Dermis blood vessel endothelial cell (primary cell): ENCODE measurements at places on chromosomes 1 and 21.

DNA sequence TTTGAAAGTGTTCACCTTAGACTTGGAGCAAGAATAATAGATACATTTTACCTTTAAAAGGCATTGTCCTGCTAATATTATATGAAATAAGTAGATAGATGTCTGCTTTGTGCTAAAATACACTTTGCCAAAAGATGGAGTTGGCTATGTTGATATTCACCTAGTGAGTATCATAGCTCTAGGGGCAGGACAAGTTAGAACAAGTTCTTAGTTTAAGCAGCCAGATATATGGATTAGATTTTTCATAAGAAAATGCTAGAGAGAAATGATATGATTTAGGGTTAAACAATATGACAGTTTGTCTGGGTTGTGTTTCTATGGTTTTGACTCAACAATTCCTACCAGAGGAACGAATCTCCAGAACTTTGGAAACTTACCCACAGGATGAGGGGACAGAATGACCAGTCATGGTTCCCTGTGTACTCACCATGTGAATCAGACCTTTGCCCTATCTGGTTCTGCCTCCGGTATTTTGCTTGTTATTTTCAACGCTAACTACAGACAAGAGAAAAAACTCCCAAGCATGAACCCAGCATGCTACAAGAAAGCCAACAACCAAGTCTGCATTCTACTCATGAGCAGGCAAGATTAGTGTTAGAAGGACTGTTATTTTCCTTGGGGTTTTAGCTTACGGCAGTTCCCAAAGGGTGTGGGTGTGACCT lies 1.7 kb downstream of the F5 start:
- DNase-seq, result no peak

- no peak for DNase-seq
Observed at GRCh38 chr1:167756730-167757405, 35.1 kb downstream of the MPZL1 start.

GRCh38 chr1:118290046-118290445 lies 105.0 kb upstream of the SPAG17 start:
- DNase-seq, result no peak

DNA sequence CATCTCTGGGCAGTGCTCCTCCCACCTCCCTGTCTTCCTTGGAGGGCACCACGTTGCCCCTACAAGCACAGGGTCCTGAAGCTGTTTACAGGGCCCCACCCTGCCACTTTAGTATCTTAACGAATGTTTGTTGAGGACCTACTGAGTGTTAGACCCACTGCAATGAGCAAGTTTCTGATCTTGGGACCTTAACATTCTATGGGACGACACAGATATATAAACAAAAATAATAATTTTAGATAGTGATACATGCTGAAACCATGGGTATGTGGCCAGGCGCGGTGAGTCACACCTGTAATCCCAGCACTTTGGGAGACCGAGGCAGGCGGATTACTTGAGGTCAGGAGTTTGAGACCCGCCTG lies 10.1 kb downstream of the ENTREP3 start:
- no peak for DNase-seq

GRCh38 chr21:46397993-46398392 lies 60.7 kb upstream of the DIP2A start:
- no peak for DNase-seq

GRCh38 chr1:185933580-185933979 lies 199.4 kb downstream of the HMCN1 start:
- no peak for DNase-seq

GRCh38 chr1:188023206-188023605 lies 1194.5 kb downstream of the PLA2G4A start:
- DNase-seq, result no peak

- DNase-seq, result no peak
Observed at GRCh38 chr1:54370287-54370989, 35.8 kb downstream of the SSBP3 start.

GRCh38 chr1:111660204-111661150 lies 40.9 kb downstream of the RAP1A start:
- DNase-seq, result no peak

- DNase-seq, result peak; percentile 92
Observed at GRCh38 chr1:221829327-221830015, 87.6 kb upstream of the DUSP10 start.

GRCh38 chr1:97608272-97608671 lies 312.6 kb downstream of the DPYD start:
- DNase-seq, result no peak

DNA sequence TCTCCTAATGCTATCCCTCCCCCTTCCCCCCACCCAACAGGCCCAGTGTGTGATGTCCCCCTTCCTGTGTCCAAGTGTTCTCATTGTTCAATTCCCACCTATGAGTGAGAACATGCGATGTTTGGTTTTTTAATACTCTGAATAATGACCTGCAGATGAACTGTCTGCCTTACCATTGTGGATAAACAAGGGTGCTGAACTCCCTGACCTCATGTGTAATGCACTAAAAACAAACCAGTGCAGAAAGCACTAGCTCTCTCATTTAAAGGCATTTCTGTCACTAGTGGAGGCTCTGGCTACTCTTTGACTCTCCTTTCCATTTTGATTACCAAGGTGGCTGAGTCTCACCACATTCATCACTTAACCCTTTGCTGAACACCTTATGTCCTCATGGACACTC lies 23.1 kb upstream of the TRAF3IP3 start:
- no peak for DNase-seq
